ENCODE measurements at places on chromosomes 4 and X. TPM values are rescaled to one million over a fixed set of nuclear protein-coding genes. Genes with fewer than 3 reads are reported as not detected.

The DCX gene
- not detected for total RNA-seq

The OPRPN gene
- not detected for total RNA-seq

The F11 gene
- total RNA-seq, result not detected

The SGMS2 gene
- 25.6 TPM for total RNA-seq

The GLRA3 gene
- total RNA-seq, result not detected

The CT55 gene
- total RNA-seq, result 0.79 TPM

The ODAPH gene
- total RNA-seq, result not detected

The ALB gene
- not detected for total RNA-seq

The SLIT2 gene
- total RNA-seq, result 2.9 TPM
